Aorta (tissue), 5 donors: ENCODE measurements at places on chromosomes 11 and 22. TPM values are rescaled to one million over a fixed set of nuclear protein-coding genes. Genes with fewer than 3 reads are reported as not detected.

The PATE2 gene
- not detected for total RNA-seq

The CRYBA4 gene
- not detected for total RNA-seq

The OR52E8 gene
- not detected for total RNA-seq

The EHF gene
- 0.75 TPM for total RNA-seq

The PTPRCAP gene
- 2.9 TPM for total RNA-seq

DNA sequence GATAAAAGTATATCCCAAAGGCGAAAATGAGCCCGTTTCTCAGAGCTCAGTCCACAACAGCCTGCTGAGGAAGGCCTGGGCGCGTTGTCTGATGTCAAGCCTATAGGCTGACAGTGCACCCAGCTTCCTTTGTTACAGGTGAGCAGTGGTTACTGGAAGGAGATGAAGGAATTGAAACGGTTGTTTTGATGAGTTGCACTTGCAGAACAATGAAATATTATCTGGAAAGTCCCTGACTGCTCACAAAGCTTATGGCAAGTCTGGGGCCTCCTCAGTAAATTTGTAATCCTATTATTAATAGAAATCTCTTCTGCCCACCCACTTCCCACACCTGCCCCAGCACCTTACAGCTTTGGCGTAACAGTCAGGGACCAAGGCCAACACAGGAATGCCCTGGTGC lies 77.8 kb downstream of the C11orf91 start:
- H3K27ac ChIP-seq: no peak overlapping the region
- H3K36me3 ChIP-seq: no peaks in the 10 kb centered on the region
- H3K4me3 ChIP-seq: no peak overlapping the region
- no peaks in the 10 kb centered on the region for H3K4me1 ChIP-seq
- no peak for DNase-seq

GRCh38 chr22:26981111-26981510 lies 323.7 kb downstream of the MIAT start:
- no peaks in the 10 kb centered on the region for H3K36me3 ChIP-seq
- H3K4me1 ChIP-seq: no peaks in the 10 kb centered on the region
- H3K27ac ChIP-seq: peak overlapping the region; percentile 10
